Gastrocnemius medialis (tissue), 4 donors: ENCODE measurements at places on chromosomes 3 and 15. TPM values are rescaled to one million over a fixed set of nuclear protein-coding genes. Genes with fewer than 3 reads are reported as not detected.

GRCh38 chr3:106355873-106356272 lies 487.1 kb upstream of the CBLB start:
- DNase-seq: no peak

- DNase-seq: no peak
Observed at GRCh38 chr3:159839561-159840379, 148.9 kb upstream of the IL12A start.

Gene MKRN3
- 2.2 TPM for total RNA-seq

DNA sequence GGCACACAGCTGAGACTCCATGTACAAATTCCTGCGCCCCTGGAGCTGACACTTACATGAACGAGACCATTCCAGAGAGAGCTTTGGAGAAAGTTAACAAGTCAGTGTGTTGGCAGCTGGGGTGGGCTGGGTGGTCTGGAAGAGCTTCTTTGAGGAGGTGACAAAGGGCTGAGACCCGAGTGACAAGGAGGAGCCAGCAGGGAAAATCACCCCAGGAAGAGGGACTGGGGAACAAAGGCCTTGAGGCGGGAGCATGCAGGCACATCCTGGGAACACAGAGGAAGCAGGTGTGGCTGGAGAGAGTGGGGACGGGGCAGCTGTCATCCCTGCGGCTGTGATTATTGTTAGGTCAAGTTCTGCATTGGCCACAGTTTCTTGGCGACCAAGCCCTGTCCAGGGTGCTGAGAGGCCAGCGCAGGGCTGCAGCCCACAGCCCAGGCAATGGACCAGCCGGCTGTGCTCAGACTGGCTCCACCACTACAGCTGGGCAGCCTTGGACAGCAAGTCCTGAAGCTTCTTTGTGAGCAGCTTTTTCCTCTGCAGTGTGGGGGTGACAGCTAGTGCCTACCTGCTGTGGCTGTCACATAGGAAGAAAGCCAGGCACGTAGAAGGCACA lies 34.2 kb upstream of the PRR23E start:
- DNase-seq: no peak

DNA sequence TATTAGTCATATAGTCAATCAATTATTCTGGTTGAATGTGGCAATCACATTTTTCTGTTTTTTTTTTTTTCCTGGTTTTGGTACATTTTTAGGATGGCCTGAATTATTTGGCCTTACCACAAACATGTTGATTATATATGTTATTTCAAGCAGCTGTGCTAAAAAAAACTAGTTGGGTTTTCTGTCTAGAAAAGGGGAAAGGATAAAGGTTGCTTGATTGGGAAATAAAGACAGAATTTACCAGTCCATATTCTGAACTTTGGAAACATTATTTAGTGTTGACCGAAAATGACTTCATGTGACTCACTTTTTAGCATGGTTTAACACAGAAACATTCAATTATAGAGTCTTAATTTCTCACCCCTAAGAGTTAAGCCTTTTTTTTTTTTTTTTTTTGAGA lies 8.1 kb downstream of the MORF4L1 start:
- DNase-seq: no peak

Gene TRPM1
- total RNA-seq: not detected

Gene HIGD2B
- total RNA-seq: not detected

DNA sequence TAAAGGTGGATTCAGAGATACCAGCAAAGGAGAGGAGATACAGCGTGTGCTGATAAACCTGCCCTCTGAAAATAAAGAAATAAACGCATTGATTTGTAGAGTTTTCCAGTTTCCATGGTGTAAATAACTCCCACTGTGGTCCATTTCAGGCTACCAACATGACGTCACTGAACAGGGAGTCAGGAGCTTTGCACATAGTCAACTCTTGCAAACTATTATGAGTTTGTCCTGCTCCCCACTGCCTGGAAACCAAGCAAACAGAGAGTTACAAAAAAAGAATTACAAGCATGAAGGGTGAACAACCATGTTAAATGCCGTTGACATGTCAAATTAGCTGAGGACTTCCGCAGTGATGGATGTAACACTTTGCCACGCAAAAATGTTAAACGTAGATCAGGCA lies 70.4 kb upstream of the GATA2 start:
- no peak for DNase-seq

Gene LTF
- total RNA-seq: 0.76 TPM

- DNase-seq: no peak
Observed at GRCh38 chr15:45146405-45146804, 16.6 kb downstream of the DUOX1 start.

DNA sequence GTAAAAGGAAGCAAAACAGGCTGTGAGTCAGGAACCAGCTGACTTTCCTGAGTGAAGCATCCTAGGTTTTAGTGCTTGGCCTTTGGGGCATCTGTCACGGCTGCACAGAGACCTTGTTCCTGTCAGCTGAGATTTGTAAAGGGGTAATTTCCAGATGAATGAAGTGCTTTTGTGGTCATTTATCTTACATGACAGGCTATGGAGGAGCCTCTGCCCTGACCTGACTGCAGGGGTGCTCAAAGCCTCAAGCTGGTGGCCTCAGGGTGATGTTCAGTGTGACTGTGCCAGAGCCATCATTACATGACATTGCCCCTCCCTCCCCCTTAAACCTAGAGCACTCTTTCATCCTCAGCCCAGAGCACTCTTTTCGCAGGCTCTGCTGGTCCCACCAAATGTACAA lies 132.5 kb downstream of the ARNT2 start:
- no peak for DNase-seq

- DNase-seq: peak; percentile 29
Observed at GRCh38 chr15:38690719-38691332, 126.2 kb upstream of the RASGRP1 start.

- no peak for DNase-seq
Observed at GRCh38 chr3:141525814-141526213, 39.0 kb downstream of the RASA2 start.

- no peak for DNase-seq
Observed at GRCh38 chr3:42743204-42743995, 29.7 kb downstream of the CCDC13 start.

GRCh38 chr3:160393346-160394008 lies 5.5 kb downstream of the IFT80 start:
- DNase-seq: no peak

Gene MYO1E
- total RNA-seq: 26.0 TPM

GRCh38 chr15:62035256-62035924 lies 24.9 kb downstream of the VPS13C start:
- DNase-seq: no peak

DNA sequence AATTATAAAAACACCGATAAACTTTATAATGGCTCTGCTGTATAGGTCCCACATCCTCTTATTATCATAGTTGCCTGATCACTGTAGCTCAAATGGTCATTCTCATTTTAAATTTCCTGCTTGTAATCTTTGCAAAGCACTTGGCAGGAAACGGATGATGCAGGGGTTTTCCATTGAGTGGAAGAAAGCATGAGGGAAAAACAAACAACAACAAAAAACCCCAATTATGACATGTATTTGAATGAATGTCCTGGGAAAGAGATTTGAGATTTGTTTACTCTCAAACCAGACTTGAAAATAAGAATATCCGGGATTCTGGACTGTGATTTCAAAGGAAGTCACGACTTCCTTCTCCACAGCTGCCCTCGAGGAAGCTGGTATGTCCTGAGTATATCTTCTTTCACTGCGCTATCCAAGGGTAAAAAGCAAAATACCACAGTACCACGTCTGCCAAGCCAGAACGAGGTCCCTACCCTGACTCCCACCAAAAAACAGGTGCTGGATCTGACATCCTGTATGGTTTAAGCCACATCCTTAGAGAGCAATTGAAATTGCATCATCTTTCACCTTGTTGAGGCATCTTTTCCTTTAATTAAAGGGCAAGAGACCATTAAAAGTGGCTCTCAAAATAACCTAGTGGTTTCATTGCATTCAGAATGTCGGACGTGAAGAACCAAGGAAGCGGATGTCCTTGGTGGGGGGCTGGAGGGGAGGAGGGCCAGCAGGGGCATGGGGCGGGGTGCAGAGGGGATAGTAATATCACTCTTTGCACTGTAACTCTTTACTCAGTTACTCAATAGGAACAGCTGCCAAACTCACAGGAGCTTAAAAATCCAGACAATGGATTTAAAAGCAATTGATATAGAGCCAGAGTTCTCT lies 13.5 kb upstream of the TIPIN start:
- DNase-seq: no peak

DNA sequence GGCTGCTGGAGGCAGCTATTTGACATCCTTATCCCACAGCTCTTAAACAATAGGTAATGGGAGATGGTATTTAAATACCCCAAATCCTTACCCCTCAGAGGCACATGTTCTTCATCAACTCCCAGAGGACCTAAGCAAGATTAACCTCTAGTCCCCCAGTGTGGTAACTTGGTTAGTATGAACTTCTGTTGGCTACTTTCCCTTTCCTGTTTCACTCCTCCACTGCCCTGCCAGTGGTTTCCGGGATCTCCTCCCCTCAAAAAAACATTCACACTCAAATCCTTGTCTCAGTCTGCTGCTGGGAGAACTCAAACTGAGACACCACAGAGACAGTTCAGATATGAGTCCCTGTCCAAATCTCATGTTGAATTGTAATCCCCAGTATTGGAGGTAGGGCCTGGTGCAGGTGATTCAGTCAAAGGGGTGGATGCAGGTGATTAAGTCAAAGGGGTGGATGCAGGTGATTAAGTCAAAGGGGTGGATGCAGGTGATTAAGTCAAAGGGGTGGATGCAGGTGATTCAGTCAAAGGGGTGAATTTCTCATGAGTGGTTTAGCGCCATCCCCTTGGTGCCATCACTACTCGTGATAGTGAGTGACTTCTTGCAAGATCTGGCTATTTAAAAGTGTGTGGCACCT lies 335.0 kb upstream of the CTNNB1 start:
- no peak for DNase-seq

Gene TMEM207
- total RNA-seq: not detected

- DNase-seq: no peak
Observed at GRCh38 chr3:5799398-5799797, 611.9 kb downstream of the EDEM1 start.

GRCh38 chr3:194306771-194307640 lies 44.1 kb downstream of the CPN2 start:
- no peak for DNase-seq

GRCh38 chr3:28449398-28449797 lies 100.8 kb upstream of the AZI2 start:
- no peak for DNase-seq

DNA sequence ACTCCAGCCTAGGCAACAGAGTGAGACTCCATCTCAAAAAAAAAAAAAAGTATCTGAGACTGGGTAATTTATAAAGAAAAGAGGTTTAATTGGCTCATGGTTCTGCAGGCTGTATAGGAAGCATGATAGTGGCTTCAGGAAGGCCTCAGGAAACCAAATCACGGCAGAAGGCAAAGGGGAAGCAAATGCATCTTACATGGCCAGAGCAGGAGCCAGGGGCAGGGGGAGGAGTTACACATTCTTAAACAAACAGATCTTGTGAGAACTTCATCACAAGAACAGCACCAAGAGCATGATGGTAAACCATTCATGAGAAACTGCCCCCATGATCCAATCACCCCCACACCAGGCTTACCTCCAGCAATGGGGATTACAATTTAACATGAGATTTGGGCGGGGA lies 37.2 kb downstream of the ACAP2 start:
- no peak for DNase-seq

Gene PCLAF
- not detected for total RNA-seq

DNA sequence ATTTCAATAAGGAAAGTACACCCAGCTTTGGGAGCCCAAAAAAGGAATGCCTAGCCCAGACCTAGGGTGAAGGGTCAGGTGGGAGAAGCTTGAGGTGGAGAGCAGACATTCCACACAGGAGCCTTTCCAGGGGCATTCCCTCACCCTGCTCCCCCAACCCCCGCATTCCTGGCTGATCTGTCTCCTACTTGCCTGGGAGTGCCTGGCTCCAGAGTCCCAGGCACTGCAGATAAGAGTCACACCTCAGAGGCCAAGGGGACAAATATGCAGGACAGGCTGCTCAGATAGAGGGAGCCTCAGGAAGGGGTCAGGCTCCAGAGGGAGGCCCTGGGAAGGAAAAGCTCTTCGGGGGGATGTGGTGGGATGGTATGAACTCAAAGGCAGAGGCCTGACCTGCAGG lies 20.8 kb upstream of the HCN4 start:
- no peak for DNase-seq

Gene UCN2
- not detected for total RNA-seq

Gene ASB14
- total RNA-seq: 3.4 TPM

DNA sequence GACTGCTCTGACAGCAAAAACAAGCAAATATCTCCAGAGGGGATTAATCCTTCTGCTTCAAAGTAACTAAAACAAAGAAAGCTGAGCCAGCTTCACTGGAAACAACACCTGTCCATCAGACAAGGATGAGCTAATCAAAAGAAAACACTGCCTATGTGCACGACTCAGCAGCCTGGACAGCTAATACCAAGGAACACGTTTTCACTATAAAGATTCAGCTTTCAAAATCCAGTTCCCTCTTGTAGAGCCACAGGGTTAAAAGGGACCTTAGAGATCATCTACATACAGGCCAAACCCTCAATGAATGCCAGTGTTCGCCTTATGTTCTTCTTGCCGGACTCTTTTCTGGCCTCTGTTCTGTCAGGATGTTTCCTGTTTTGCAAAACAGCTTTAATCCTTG lies 6.9 kb downstream of the TUSC7 start:
- no peak for DNase-seq

- DNase-seq: no peak
Observed at GRCh38 chr3:90054311-90054710, 946.9 kb downstream of the EPHA3 start.

- DNase-seq: no peak
Observed at GRCh38 chr15:43095243-43095642, 10.6 kb downstream of the UBR1 start.

- DNase-seq: no peak
Observed at GRCh38 chr3:171236265-171237008, 209.9 kb upstream of the SLC2A2 start.

DNA sequence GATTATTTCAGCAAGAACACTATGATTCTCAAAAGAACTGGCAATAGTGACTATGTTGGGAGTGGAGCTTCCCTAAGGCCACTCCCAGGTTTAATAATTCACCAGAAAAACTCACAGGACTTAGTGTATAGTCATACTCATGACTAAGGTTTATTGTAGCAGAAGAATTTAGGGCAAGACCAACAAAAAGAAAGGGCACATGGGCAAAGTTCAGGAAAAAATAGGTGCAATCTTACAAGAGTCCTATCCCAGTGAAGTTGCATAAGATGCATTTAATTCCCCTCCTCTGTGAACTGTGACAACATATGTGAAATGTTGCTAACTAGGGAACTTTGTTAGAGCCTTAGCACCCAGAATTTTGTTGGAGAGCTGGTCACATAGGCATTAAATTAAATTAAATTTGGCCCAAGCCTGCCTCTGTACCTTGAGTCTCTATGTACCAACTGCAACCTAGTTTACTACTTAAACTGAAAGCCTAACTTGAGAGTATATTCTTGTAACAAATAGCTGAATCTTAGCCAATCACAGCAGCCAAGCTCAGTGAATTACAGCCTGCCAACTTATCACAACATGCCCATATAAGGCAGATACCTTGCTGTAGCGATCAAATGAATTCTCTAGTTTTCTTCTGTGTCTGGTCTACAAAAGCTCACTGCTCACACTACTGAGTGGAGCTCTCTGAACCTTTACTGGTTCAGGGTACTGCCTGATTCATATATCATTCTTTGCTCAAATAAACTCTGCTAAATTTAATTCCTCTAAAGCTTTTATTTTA lies 386.2 kb upstream of the ARHGEF26 start:
- no peak for DNase-seq
